ENCODE measurements at places on chromosomes 2 and 18. TPM values are rescaled to one million over a fixed set of nuclear protein-coding genes. Genes with fewer than 3 reads are reported as not detected.

The PNKD gene
- total RNA-seq: 149 TPM

The EPB41L3 gene
- 328 TPM for total RNA-seq

The ZNF892 gene
- total RNA-seq: 16.6 TPM

The TMEFF2 gene
- total RNA-seq: 53.7 TPM

The AQP12A gene
- total RNA-seq: not detected

The GALNT3 gene
- 3.9 TPM for total RNA-seq

The PLEK gene
- total RNA-seq: 2.3 TPM

The OSBPL6 gene
- 34.8 TPM for total RNA-seq

The KLHL30 gene
- 0.12 TPM for total RNA-seq

The R3HDM1 gene
- 243 TPM for total RNA-seq

The RIF1 gene
- total RNA-seq: 45.7 TPM

The TM4SF20 gene
- total RNA-seq: not detected

DNA sequence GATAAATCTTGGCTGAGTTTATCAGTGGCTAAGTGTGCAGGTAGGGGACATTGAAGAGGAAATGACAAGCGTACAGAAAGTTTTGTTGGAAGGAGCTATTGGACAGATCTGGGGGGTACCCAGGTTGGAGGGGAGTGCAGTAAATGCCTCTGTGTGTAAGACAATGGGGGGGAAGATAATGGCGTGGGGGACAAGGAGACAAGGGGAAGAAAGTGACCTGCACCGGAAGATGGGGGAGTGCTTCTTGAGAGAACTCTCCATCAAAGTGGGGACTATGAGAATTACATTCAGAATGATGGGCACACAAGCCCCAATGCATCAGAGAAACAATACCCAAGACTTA, 190.0 kb downstream of the ALPK2 start:
- no peak for DNase-seq

- DNase-seq: no peak
Observed at GRCh38 chr2:219634171-219634940, 6.9 kb downstream of the SLC4A3 start.

DNA sequence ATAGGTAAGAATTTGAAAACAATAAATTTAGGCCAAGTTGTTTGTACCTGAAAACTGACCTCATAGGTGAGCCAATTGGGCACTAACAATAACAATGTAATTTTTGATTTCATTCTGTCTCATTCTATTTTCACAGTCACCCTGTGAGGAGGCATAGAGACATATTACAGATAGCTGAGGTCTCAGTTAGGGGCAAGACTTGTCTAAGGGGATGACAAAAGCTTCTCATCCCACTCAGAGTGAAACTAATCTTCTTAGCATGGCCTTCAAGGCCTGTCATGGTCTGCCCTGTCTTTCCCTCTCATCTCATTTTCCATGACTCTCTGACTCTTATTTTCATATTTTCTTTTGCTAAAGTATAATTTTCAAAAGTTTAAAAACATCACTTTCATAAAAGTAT, 562.0 kb upstream of the TNP1 start:
- no peak for DNase-seq

GRCh38 chr2:238320648-238321281, 447 bp downstream of the TRAF3IP1 start:
- no peak for DNase-seq

DNA sequence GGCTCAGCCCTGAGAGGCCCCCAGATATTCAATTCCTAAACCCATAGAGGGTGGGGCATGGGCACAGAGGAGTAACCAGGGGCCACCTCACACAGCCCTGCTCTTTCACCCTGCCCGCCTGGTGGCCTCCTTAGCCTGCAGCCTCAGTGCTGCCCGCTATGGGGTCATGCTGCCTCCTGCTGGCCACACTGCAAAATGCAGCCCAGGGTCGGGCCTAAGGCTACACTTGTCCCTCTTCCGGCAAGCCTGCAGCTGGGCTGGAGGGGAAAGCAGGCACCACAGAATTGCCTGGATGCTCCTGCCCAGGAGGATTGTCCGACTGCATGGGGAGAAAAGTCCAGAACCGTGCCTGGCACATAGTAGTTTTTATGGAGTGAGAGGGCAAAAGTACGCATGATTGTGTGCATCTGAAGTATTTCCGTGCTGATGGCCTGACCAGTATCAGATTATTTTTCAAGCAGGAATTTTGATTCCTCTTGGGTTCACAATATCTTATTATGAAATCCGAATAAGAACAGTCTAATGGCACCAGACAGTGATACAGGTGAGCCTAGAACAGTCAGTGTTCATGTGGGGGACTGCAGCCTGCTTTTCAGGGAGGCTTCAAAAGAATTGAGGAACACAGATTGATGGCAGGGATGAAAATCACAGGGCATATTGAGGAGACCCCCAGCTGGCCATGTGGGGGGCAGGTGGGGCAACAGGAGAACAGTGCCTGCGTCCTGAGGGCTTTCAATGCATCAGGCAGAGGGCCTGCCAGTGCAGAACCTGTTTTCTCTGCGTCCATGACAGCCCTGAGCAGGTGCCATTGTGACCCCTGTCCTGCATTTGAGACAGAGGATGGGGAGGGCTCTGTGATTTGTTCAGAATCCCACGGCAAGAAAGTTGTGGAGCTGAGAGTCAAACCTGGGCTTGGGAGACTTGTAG, 51.2 kb upstream of the ALPP start:
- peak; percentile 81 for DNase-seq

- DNase-seq: peak; percentile 41
Observed at GRCh38 chr2:159592441-159592840, 23.9 kb downstream of the BAZ2B start.

DNA sequence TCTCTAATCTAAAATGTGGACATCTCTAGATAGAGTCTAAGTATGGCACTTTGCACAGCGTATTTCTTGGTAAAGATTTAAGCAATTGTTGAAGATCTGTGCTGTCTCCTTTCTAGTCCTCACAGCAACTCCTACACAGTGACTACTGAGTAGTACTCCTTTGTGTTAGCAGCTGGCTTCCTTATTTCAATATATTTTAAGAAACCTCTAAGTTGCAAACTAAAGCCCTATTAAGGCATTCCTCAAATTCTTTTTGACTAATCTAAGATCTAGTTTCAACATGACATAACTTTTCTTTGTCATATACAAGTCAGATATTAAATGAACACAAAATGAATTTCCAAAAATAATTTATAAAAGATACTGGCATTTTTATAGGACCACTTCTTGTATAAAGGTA, 121.8 kb upstream of the DNAJC10 start:
- DNase-seq: no peak

- DNase-seq: no peak
Observed at GRCh38 chr2:157875641-157876065, 477 bp downstream of the ACVR1 start.

DNA sequence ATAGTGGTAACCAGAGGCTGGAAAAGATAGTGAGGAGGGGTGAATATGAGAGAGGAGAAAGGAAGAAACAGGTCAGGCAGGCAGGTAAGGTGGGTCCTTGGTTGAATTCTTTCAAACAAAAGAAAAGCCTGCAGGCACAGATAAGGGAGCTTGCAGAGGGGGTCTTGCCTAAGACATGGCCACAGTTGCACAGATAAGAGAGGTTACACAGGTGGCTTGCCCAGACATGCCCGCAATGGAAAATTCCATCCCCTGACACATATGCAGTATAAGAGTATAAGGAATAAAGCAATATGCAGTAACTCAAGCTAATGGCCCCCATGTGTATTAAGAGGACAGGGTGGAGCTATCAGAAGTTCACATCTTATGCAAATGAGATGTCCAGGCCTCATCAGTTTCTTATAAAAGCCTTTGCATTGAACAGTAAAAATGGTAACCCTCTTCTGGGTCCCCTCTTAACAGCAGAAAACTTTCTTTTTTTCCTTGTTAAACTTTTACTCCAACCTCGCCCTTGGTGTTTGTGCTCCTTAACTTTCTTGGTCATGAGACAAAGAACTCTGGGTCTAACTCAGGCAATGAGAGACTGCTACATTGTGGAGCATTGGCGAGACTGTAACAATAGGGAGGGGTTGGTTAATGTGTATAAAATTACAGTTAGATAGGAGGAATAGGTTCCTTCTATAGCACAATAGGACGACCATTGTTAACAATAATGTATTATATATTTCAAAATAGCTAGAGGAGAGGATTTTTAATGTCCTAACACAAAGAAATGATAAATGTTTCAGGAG, 764.6 kb downstream of the TSN start:
- no peak for DNase-seq

- no peak for DNase-seq
Observed at GRCh38 chr2:145751155-145751554, 1231.2 kb upstream of the ZEB2 start.

DNA sequence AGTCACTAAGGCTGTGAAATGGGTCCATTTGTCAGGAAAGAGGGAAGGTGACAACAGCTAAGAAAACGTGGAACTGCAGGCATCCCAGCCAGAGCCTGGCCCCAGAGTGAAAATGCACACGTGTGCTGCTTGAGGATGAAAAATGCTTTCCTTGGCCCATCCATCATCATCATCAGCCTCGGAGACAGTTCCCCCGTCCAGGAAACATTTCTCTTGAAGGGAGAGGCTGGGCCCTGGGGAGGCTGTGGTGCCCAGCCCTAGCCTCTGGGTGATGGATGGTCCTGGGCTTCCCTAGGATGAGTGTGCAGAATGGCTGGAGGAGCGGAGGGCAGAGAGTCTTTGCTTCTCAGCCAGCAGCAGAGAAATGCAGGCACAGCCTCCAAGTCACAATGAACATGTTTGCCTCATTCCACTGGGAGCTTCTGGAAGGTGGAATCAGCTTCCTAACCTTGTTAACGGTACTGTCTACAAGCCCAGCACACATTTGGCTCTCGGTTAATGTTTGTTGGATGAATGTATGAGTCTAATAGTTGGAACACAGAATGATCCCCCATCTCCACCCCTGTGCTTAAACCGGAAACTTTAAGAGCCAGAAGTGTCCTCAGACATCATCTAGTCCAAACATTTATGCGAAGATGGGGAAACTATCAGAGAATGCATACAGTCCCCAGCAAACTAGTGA, 164.0 kb downstream of the RDH14 start:
- DNase-seq: no peak

- DNase-seq: no peak
Observed at GRCh38 chr2:31770741-31771140, 190.0 kb upstream of the SRD5A2 start.

GRCh38 chr2:19435815-19436214, 77.4 kb upstream of the OSR1 start:
- DNase-seq: no peak

DNA sequence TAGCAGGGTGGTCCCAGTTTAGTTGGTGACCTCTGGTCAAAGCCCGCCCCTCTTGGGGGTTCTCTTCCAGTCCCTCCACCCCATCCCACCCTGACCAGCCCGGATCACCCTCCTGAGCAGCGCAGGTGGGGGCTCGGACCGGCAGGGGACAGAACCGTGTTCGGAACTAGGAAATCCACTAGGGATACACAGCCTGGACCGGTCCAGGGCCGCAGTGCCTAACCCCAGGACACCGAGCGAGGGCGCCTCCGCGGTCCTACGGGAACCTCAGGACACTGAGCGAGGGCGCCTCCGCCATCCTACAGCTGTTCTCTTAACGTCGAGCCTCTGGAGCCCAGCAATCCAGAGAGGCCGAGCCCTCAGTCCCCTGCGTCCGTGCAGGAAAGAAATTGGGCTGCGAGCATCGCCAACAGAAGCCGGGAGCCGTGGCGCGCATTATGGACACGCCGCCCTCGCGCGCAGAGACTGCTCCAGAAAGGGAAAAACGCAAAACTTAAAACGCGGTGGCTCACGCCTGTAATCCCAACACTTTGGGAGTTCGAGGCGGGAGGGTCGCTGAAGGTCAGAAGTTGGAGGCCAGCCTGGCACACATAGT, 8.5 kb downstream of the RAX start:
- no peak for DNase-seq

GRCh38 chr2:1420746-1421480, 7.7 kb downstream of the TPO start:
- DNase-seq: no peak

DNA sequence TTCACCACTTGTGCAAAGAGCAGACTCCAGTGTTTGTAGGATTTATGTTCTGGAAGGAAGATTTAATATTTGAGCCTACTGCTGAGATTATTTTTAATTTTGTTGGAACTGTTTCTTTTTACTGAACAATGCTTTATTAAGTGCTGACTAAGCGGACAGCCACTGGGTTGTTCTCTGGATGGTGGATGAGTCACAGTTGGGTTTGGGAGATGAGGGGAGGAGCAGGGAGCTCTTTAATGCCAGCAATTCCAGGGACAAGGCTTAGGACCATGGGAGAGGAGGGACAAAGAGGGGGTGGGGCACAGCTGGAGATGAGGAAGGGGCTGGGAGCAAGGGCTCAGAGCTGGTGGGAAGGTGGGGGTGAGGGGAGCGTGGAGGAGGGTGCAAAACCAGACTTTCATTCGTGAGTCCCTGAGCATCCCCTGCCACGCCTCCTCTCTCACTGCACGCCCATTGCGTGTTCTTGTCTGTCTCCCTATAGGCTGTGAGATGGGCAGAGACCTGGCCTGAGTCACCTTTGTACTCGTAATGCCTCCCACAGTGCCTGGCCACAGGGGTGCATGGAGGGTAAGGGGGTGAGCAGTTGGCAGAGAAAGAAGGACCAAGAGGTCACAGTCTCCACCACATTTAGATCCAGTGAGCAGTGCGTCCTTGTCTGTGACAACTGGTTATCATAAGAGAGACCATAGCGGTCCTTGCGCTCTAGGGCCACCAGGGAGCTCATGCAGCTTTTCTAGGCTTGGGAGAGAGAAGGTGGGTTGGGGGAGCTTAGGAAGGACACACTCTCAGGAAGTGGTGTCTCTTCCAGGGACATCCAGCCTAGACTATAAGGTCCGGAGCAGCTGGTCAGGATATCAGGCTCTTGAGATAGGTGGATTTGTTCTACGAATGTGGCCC, 18.4 kb downstream of the SLC4A3 start:
- DNase-seq: no peak

DNA sequence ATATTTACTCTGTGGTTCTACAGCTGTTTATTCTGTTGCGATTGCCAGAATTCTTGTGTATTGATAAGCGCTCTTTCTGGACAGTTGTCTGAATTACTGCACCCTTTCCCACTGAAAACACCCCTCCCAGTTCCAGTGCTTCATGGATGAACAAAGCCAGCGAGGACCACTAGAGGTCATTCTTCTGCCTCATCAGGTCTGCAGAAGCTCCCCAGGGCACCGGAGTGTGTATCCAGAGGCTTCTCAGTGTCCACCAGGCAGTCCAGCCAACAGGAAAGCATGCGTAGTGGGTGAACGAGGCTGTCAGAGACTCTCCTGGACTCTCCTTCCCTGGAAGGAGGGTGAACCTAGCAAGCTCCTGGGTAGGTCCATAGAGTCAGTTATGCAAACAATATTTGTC, 40.6 kb upstream of the INHBB start:
- no peak for DNase-seq

- no peak for DNase-seq
Observed at GRCh38 chr2:164933671-164934189, 21.6 kb downstream of the SLC38A11 start.

All from dorsolateral prefrontal cortex (tissue), 122 donors.